ENCODE measurements at places on chromosomes 1 and 21.
A peak's percentile ranks its signal among the peaks of the same experiment; 100 is the strongest.

- DNase-seq, result no peak
These were observed 18.2 kb upstream of the RC3H1 start for GRCh38 chr1:174040387-174040786.

- DNase-seq, result no peak
These were observed 126.6 kb downstream of the PTPRC start for GRCh38 chr1:198765416-198765815.

DNA sequence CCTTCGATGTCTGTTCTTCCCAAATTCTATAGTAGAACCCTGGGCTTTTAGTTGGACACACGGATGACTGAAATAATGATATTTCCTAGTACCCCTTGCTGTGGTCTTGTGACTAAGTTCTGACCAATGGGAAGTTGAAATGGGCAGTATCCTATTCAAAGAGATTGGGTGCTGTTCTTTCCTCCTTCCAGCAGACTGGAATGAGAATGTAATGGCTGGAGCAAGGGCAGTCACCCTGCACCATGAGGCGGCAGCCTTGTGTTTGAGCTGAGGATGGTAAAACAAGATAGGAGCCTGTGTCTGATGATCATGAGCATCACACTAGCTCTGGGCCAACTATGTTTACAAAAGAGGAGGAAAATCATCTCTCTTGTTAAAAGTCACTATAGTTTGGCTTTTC lies 5.1 kb upstream of the SRM start:
- no peak for DNase-seq

GRCh38 chr1:110155878-110156522 lies 5.7 kb downstream of the SLC6A17 start:
- DNase-seq, result peak; percentile 28

GRCh38 chr1:85259912-85260274 lies 431 bp upstream of the C1orf52 start:
- DNase-seq, result no peak

DNA sequence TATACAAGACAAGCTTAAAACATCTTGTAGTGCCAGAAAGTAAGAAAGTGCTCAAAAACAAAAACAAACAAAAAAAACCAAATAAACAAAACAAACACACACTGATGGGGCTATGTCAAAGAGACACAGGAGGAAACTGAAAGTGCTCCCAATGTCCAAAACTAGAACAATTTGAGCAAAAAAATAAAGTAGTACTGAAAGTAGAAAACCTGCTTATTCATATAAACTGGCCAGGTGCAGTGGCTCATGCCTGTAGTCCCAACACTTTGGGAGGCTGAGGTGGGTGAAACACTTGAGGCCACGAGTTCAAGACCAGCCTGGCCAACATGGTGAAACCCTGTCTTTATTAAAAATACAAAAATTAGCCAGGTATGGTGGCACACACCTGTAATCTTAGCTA lies 129.9 kb downstream of the GLUL start:
- DNase-seq, result no peak

DNA sequence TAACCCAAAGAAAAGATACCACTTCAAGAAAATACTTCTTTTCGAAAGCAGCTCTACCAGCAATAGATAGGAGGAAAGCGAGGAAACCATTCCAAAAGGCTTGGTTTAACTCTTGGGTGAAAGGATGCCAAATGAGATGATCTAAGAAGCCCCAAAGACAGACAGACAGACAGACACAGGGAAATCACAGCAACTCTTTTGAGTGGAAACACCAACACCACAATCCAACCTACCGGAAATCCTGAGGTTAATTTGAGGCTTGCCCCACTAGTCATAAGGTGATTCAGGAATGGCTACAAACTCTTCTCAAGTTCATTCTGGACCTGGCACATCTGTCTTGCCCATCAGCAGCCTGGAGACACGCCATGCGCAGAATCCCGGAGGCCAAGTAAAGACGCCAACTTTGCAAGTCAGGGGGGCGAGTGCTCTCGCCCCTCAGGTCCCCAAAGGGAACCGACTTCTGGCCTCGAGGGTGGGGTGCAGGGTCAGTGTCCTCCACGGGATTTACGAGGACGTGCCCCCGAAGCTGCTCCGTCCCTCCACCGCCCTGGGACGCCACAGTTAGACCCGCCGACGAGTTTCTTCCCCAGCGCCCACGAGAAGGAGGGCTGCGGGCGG lies 778 bp downstream of the EVI5 start:
- DNase-seq, result peak; percentile 7

GRCh38 chr21:41706678-41707077 lies 60.2 kb downstream of the RIPK4 start:
- DNase-seq, result no peak

DNA sequence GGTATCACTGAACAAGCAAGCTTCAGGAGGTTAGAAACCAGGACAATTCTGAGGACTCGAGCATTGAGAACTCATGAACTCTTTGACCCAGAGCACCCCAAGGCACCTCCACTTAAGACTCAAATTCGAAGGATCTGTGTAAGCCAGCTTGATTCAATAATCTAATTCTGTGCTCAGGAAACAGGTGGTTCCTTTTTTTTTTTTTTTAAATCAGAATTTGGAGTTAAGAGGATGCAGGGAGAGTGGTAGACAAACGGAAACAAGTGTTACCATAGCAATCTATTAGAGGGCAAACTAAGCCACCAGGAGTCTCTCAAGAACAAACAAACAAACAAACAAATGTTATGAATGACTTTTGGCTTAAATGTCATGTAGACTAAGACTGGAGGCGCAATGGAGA lies 53.8 kb upstream of the DPH5 start:
- DNase-seq, result no peak

DNA sequence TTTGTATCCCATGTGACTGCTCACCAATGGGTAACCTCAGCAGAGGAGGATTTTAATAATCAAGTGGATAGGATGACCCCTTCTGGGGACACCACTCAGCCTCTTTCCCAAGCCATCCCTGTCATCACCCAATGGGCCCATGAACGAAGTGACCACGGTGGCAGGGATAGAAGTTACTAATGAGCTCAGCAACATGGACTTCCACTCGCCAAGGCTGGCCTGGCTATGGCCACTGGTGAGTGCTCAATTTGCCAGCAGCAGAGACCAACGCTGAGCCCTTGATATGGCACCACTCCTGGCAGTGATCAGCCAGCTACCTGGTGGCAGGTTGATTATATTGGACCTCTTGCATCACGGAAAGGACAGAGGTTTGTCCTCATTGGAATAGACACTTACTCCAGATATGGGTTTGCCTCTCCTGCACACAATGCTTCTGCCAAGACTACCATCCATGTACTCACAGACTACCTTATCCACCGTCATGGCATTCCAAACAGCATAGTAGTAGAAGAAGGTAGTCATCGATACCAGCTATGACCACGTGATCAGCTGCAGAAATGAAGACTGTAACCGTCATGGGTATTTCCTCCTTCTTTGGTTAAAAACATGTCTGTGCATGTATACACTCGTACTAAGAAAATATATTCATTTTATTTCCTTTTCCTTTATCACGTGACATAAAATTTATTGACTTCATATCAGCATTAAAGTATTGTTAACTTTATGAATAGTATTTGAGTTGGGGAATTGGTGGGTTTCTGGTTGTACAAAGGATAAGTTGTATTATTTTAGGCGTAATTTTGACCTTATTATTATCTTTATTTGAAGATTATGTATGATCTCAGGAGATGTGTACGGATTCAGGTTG lies 562.6 kb downstream of the PTPRU start:
- DNase-seq, result no peak

- DNase-seq, result no peak
These were observed 76.4 kb downstream of the TIAM1 start for GRCh38 chr21:31267644-31268043.

GRCh38 chr21:28294051-28294450 lies 698.6 kb downstream of the LTN1 start:
- DNase-seq, result no peak

DNA sequence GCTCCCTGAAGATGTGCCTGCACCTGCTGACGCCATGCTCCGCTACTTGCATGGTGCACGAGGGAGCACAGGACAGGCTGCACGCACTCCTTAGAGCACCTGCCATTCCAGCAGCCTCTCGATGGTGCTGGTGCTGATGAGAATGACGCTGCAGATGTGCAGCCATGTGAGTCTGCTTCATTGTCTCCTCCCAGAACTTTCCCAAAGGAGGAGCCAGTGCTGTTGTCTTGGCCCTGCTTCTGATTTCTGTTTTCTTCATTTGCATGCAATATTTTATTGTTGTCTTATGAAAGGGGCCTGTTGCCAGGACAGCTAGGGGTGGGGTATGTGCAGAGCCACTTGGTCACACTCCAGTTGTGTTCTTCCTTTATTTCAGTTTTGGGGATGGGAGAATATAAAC lies 70.1 kb downstream of the PCBP3 start:
- no peak for DNase-seq

- DNase-seq, result no peak
These were observed 3.3 kb upstream of the HAPLN2 start for GRCh38 chr1:156615946-156616345.

DNA sequence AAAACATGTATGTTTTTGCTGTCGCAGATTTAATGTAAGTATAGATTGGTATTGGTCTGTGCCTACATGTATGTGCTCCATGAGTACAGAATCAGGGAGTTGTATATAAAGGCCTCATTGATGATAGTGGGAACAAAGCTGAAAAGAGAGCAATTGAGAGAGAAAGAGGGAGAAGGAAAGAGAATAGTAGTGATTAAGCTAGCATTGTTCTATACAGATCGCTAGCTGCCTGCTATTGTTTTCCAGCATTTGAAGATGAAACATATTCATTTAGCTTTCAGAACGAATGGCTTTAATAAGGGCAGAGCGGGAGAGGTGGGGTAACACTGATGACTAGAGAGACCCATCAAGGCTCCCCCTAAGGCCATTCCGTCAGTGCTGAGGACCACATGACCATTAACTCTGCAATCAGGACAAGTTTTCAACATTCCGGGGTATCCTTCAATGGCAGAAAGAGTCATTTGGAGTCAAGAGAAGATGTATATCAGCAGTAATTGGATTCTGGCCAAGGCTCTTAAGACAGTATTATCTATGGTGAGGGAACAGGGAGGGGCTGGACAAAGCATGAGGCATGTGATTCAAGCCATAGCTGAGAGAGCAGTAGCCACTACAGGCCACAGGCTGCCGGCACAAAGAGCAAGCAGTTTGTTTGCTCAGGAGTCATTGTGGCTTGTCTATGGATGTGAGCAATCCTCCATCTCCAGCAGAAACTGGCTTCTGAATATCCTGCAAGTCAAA lies 176.5 kb downstream of the PBX1 start:
- no peak for DNase-seq

- DNase-seq, result no peak
These were observed 142.3 kb downstream of the MIS18A start for GRCh38 chr21:32136546-32136945.

DNA sequence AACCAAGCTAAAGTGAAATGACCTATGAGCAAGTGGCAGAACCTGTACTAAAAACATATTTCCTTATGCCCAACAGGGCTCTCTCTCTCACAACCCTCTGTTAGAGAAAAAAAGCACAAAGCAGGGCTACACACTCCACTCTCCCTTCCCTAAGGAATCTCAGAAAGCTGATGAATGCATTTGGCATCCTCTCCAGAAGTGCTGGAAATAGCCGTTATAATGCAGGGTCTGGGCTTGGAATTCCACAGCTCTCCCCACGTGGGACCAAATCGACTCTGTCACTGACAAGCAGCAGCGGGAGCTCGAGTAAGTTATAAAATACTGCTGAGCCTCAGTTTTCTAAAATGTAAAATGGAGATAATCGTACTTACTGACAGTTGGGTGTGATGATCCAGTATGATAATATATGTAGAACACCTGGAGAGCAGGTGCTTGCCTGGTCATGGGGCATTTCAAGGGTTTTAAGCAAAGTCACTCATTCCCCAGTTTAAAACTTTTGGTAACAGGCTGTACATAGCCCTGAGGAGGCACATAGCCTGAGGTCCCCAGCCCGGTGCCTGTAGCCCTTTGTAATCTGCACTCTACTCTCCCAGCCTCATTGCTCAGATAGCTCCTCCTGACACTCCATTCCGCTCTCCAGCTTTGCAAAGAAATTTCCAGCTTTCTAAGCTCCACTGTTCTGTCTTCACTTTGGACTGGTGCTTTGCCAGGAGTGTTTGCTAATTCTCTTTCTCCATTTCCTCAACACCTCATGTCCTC lies 175.6 kb upstream of the DAB1 start:
- no peak for DNase-seq

DNA sequence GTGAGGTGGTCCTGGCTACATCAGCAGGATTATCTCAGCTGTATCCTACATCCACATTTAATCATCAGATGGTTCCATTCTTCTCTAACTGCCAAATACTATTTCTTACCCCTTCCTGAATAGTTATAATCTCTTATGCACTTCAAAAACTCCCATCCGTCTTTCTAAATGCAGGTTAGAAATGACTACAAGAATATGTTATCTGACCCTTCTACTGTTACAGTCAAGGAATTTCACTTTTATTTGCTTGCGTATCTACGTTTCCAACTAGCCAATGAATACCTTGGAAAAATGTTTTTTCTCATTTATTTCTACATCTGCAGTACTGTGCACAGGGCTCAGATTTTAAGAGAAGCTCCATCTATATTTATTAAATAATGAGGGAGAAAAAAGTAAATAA lies 709.9 kb downstream of the KCNT2 start:
- no peak for DNase-seq

GRCh38 chr1:215487466-215487865 lies 79.6 kb upstream of the KCTD3 start:
- DNase-seq, result no peak

GRCh38 chr1:30998887-30999286 lies 66.6 kb downstream of the PUM1 start:
- no peak for DNase-seq
